ENCODE measurements at places on chromosomes 3 and 15.

GRCh38 chr3:172726380-172726779 lies 15.5 kb upstream of the NCEH1 start:
- ATAC-seq: no peak

DNA sequence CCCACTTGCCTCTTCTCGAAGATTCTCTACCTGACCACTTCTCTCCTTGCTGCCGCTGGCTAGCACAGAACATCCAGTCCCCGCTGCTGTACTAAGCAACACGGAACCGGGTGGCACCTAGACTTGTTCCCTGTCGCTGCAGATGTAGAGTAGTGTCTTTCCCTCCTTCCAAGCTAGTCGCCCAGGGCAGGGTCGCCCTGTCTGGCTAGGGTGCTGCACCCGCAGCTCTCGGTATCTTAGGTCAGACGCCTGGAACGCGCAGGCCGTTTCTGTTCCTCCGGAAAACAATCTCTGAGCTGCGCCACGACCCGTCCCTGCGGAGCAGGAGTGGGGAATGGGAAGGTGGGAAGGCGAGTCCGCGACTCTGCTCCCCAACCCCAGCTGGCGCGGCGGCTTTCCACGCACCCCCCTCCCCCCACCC lies 758 bp upstream of the SNX33 start:
- ATAC-seq: peak; percentile 23

- no peak for ATAC-seq
These were observed 220.8 kb downstream of the RPLP1 start for GRCh38 chr15:69673291-69673881.

DNA sequence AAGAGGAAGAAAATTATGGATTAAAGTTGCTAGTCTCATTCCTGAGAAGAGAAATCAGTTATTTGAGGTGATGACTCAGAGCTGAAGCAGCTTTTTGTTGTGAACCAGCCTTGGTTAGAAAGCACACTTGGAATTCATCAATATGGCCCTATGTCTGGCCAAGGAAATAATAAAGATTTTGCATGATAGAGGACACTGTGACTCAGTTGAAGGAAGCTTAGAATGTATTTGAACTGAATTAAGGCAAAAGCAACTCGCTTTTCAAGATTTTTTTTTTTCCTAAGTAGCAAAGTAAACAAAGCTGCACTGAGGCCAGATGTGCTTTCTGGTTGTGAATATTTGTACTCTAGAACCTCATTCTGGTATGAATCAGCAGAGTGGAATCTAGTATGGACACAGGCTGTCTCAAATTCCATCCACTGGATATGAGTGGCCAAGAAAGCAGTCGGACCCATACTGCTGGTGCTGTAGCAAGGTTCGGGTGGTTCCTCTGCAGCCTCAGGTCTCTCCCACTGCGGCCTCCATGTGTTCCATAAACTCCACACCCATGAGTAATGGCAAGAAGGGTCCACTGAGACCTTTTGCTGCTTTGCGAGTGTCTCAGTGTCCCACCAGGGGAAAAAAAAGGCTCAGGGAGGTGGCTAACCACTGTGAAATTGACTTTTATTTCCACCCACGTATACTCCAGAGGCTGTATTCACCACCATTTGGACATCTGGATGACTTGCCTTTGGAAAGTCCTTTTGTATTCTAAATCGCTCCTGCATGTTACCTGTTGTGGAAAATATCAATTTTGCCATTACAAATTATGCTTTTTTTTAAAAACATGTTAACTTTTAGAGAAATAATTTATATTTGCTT lies 53.1 kb downstream of the TGFBR2 start:
- peak; percentile 67 for ATAC-seq

GRCh38 chr3:80355144-80355543 lies 587.3 kb upstream of the ROBO1 start:
- no peak for ATAC-seq

DNA sequence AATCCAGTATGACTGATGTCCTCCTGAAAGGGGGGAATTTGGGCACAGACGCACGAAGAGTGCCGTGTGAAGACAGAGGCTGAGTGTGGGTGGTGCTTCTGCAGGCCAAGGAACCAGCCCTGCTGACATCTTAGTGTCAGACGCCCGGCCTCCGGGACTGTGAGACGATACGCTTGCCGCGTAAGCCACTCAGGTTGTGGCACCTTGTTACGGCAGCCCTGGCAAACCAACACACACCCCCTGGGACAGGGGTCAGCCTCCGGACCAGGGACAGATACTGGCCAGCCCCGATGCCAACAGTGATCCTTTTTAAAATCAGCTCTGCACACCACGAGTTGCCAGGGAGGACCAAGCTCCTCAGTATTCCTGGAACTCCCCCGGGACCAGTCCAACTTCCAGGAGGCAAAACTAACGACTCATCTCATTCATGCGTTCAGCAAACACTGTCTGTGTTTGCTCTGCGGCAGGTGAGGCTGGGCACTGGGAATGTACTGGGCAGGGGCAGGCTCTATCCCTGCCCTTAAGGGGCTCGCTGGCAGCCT lies 21.2 kb upstream of the PIGZ start:
- no peak for ATAC-seq

- ATAC-seq: no peak
These were observed 29.8 kb upstream of the APOD start for GRCh38 chr3:195613468-195614069.

- peak; percentile 94 for ATAC-seq
These were observed 187.7 kb upstream of the CMC1 start for GRCh38 chr3:28053759-28054158.

DNA sequence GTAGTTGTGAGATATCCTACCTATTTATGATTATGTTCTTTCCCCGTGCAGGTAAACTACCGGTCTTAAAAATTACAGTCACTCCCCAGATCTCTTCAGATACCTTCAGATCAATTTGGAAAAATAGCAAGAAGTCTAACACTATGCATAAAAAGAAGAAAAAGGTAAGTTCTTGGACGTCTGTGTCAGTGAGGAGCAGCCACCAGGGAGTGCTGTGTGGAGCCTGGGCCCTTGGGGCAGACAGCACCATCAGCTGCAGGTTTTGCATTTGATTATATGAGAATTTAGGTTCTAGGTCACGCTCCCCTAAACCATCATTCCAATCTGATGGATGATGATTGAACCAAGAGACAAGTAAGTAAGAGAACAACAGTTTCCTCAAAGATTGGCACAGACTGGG lies 8.9 kb upstream of the RNF7 start:
- ATAC-seq: no peak

GRCh38 chr15:43775411-43775965 lies 1.3 kb downstream of the ELL3 start:
- ATAC-seq: peak; percentile 57

GRCh38 chr15:101597360-101597928 lies 54.7 kb downstream of the TM2D3 start:
- ATAC-seq: no peak

DNA sequence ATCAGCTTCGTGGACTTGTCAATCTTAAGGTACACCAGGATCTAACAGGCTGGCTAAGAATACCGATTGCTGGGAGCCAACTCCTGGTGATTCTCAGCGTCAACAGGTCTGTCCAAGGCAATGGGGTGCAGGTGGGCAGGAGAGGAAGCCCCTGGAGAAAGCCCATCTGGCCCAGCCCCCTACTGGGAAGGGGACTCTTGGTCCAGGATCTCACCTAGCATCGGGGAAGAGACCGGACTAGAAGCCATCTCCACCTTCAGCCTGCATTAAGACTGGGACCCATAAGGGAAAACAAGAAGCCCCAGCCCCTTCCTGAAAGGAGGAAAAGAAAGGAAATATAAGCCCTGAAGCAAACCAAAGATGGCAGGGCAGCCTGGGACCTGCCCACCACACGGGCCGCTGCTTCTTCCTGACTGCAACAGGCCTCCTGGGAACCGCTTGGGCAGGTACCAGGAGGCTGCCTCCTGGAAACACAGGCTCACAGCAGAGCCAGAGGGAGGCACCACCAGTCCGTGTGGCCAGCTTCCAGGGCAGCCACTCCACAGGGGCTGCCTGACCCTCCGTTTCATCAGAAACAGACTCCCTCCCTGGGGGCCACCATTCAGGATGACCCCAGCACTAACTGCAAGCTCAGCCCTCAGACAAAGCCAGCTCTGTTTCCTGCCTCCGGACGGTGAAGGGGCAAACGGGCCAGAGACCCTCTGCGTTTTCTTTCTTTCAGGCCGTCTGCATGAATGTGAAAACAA lies 100.2 kb downstream of the LRIG1 start:
- ATAC-seq: no peak

- no peak for ATAC-seq
These were observed 85.4 kb downstream of the SLC6A11 start for GRCh38 chr3:10901296-10901945.

GRCh38 chr15:91649831-91650321 lies 203.6 kb upstream of the SLCO3A1 start:
- ATAC-seq: no peak

DNA sequence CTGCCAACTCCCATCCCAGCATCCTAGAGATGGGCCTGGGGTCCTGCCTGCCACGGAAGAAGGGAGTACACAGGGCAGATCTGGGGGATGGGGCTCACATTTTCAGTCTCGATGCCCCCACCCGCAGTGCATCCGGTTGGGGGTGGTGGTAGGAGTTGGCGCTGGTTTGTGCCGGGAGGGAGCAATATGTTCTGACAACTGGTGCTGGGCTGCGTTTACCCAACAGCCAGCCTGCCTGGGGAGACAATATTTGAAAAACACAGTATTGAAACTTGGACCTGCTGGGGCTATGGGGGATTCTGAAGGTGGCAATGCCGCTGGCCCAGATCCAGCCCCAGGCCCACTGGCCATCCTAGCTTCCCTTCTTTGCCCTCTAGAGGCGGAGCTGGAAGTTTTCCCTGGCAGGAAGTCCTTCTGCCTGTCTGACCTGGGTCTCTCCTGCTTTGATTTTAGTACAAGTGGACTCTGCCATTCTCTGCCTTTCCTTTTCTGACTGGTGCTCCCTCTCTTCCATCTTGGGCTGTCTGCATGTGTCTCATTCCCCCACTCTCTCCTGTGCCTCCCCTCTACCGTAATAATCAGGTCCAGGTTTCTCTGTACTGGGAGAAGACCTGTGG lies 3.5 kb downstream of the SEMA3F start:
- ATAC-seq: no peak

GRCh38 chr3:164018500-164018899 lies 1059.8 kb downstream of the SI start:
- no peak for ATAC-seq

- peak; percentile 73 for ATAC-seq
These were observed 139.3 kb downstream of the FOXP1 start for GRCh38 chr3:71444028-71444860.

DNA sequence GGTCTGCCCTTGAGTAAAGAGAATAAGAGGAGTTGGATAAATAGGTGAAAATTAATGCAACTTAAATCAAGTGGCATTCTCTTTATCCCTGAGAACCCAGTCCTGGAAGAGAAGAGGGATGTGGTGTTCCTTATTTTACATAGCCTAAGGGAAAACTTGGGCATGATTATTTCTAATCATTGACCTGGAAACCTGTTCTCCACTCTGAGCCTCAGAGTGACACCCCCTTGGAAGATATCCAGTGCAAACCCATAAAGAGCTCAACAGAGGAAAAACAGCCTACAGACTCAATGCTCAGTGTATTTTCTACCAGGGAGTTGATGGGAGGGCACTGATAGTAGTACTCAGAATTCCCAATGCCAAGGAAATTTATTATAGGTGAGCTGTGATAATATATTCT lies 22.0 kb downstream of the SLC15A2 start:
- ATAC-seq: no peak

GRCh38 chr15:77759896-77760592 lies 127.3 kb upstream of the LINGO1 start:
- no peak for ATAC-seq

DNA sequence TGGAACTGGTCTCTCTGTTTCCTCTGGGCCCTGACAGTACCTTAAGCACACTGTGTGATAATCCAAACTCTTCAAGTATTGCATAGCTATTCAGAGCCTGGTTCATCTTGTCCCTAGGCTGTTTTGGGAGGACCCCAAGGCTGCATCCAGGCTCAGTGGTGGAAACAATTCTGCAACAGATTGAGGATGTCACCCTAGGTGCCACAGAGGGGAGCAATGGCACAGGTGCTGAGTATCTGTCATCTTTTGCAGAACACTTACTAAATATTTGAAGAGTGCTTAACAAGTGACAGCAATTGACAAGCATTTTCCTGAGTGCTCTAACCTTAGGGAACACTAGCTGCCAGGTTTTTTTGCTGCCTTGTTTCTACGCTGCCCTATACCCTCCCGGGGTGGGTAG lies 27.8 kb downstream of the STARD5 start:
- ATAC-seq: no peak

- ATAC-seq: peak; percentile 58
These were observed 3.8 kb downstream of the IL1RAP start for GRCh38 chr3:190517687-190518086.

GRCh38 chr3:25855266-25855784 lies 65.4 kb downstream of the OXSM start:
- no peak for ATAC-seq

All from esophagus mucosa (tissue), 1 donor.